Skeletal muscle cell (primary cell): ENCODE measurements at places on chromosomes 7 and 10.
A peak's percentile ranks its signal among the peaks of the same experiment; 100 is the strongest.

GRCh38 chr7:49773218-49773935, at the start of gene VWC2:
Gene VWC2, plus strand, starts transcription at chr7:49773638. Its CDS starts 1,798 bp downstream, at chr7:49775436.
- DNase-seq = no peak

- peak; percentile 40 for DNase-seq
These were observed 356.2 kb upstream of the LRGUK start for GRCh38 chr7:133770863-133771492.

- no peak for DNase-seq
These were observed 7.1 kb upstream of the AMZ1 start for GRCh38 chr7:2680792-2681490.

DNA sequence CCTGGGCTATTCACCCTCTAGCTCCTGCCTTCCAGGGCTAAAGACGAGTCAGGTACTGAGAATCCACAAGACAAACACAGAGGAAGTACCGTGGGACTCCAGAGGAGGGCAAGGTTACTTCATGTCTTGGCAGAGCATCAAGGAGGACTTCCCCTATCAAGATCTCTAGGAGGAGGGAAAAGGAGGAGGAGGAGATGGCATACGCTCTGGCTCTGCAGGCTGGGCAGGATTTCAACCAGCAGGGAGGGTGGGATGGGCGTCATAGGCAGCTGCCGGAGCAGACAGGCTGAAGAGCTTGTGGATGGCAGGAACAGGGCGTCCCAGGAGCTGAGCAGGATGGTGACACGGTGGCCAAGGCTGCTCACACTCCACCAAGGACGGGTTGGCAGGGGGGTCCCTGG, 21.3 kb downstream of the MDH2 start:
- DNase-seq = peak; percentile 83

DNA sequence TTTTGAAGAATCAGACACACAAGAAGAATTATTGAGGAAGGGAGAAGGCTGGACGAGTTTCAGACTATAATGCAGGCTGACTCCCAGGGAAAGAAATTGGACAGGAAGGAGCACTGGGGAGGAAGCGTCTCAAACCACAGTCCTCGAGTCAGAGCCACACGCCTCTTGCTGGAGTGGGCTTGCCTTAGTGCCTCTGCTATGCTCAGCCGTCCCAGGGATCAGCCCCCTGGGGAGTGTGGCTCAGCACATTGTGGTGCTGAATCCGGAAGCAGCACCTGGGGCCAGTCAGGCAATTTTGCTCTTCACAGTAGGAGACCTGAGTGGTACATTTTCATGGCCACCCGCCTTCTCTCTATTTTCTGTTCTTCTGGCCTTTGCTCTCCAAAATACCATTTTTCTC, 67.4 kb upstream of the SLC35G1 start:
- no peak for DNase-seq

GRCh38 chr10:58637352-58637751, 124.7 kb downstream of the BICC1 start:
- no peak for DNase-seq
